Fibroblast of skin of scalp (primary cell): ENCODE measurements at places on chromosomes 2 and 18.

GRCh38 chr18:39274535-39274934 lies 1708.9 kb upstream of the CELF4 start:
- DNase-seq = no peak

GRCh38 chr18:36095936-36096519 lies 28.7 kb upstream of the RPRD1A start:
- DNase-seq = peak; percentile 70

- no peak for DNase-seq
Measured at GRCh38 chr2:3641841-3642421, 16.1 kb upstream of the ALLC start.

- DNase-seq = peak; percentile 45
Measured at GRCh38 chr18:49178736-49179135, 228.0 kb upstream of the SMAD7 start.

DNA sequence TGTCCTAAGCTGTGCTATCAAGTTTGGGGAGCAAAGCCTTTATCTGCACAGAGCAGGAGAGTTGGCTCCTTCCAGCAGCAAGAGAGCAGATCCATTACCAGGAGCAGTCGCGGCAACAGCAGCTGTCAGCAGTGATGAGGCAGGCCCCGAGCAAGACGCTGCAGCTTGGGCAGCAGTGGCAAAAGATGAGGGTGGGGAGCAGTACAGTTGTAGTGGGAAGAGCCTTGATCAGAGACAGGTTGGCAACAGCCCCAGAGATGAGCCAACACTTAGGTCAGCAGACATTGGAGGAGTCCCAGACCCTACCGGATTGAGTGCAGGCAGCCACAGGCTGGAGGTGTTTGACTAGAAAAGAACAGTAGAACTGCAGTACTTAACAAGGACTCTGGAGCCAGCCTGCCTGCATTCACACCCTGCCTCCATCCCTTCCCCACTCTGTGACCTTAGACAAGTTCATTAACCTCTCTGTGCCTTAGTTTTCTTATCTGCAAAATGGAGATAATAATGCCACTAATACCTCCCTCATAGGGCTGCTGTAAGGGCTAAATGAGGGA lies 117.1 kb upstream of the SERTAD2 start:
- DNase-seq = peak; percentile 85

- DNase-seq = no peak
Measured at GRCh38 chr18:58118536-58118935, 74.5 kb downstream of the NEDD4L start.

DNA sequence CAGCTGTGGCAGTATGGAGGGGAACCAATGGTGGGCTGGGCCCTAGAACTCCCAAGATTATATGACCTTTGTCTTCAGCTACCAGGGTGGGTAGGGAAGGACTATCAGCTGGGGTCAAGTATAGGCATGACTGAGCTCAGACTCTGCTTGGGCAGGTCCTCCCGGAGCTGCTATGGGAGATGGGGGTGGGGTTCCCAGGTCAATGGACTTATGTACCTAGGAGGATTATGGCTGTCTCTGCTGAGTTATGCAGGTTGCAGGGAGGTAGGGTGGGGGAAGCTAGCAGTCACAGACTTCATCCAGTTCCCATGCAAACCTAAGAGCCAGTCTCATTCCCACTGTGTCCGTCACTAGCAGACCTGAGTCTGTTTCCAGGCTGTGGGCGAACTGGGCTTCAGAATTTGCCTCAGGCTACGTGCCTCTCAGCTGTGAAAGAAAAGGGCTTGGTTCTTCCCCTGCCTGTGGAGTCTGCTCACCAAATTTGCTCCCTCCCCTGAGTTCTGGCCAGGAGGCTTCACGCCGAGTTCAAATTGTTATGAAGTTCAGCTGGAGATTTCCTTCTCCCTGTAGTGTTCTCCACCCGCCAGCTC lies 985.8 kb upstream of the NRXN1 start:
- no peak for DNase-seq

- DNase-seq = no peak
Measured at GRCh38 chr18:52442686-52443085, 102.7 kb downstream of the DCC start.

DNA sequence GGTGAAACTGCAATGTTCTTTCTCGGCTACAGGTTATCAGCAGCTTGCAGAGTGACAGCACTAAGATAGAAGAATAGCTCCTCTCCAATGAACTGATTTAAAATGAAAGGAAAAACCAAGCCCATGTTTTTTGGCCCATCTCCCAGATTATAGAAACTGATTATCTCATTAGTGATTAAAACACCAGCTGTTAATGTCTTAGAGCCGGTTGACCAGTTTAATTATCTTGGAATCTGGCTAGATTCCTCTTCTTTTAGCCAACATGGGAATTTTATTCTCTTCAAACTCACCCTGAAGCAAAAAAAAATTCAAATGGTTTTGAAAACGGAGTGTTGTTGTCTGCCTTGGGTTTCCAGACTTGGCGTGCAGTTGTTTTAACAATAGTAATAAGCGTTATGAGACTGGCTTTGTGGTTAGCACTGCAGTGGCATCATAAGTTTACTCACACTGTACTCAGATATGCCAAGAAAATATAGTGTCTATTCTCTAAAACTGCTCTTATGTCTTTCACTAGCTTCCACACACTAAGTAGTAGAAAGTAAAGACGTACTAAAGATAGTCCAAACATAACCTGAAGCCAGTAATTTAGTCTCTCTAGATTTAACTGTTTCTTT lies 665.3 kb downstream of the STK39 start:
- no peak for DNase-seq

GRCh38 chr2:41886757-41887156 lies 161.1 kb upstream of the PKDCC start:
- no peak for DNase-seq

DNA sequence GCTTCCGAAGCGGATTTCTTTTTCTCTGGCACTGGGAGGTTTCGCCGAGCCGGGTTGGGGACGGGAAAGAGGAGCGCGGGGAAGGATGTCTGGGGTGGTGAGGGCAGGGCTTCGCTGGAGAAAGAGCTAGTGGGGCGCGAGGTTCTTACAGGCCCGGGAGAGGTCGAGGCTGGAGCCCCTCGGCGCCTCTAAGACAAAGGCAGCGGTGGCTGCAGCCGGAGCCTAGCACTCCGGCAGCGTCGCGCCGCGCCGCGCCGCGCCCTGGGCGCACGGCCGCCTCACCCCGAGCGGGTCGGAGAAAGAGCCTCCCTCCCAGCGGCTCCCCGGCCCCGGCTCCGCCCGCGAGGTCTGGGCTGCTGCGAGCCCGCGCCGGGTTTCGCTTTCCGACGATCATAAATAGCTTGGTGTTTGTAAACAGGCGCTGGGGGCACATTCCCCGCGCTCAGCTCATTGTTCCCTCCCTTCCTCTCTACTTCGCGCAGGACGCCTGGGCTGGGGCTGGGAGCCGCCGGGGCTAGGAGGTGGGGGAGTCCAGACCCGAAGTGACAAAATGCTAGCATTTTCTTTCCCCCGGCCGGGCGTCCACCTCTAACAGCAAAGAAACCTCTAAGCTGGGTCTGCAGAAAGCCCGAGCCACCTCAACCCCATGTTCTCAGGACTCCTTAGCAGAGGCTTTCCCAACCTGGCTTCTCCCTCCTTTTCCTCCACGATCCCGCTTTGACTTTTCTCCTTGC lies 813 bp upstream of the MEIS1 start:
- peak; percentile 74 for DNase-seq

DNA sequence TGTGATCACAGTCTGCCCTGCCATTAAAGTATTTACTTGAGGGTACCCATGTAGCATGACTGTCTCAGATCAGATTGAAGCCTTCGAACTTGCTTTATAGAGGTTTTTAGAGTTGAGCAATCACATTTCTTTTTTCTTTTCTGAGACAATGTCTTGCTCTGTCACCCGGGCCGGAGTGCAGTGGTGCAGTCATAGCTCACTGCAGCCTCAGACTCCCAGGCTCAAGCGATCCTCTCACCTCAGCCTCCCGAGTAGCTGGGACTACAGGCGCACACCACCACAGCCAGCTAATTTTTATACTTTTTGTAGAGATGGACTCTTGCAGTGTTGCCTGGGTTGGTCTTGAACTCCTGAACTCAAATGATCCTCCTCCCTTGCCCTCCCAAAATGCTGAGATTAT lies 153.4 kb downstream of the AGAP1 start:
- no peak for DNase-seq

GRCh38 chr2:59585655-59586054 lies 967.8 kb downstream of the BCL11A start:
- DNase-seq = no peak

DNA sequence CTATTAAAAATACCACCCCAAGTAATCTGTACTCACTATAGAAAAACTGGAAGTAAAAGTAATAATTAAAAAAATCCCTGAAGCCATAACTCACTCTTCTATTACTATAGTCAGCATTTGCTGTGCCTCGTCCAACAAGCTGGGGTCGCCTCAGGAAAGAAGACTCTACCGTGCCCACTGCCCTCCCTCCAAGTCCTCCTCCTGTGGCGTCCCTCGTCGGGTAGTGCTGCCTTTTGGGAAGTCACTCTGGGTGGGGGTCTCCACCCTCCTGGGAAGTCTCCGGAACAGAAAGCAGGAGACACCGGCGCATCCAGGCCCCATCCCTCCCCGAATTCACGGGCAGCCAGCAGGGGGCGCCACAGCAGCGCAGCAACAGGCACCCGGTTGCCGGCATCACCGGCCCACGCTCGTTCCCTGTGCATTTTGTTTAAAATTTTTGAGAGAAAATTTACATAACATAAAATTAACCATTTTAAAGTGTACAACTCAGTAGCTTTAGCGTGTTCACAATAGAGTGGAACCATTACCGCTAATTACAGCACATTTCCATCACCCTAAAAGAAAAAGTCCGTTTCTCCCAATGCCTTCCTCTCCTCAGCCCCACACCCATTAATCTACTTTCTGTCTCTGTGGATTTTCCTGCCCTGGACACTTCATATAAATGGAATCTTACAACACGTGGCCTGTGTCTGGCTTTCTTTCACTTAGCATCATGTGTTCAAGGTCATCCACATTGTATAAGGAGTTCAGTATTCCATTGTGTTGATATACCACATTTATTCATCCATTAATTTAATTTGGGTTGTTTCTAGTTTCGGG lies 62.2 kb downstream of the ADNP2 start:
- peak; percentile 55 for DNase-seq

DNA sequence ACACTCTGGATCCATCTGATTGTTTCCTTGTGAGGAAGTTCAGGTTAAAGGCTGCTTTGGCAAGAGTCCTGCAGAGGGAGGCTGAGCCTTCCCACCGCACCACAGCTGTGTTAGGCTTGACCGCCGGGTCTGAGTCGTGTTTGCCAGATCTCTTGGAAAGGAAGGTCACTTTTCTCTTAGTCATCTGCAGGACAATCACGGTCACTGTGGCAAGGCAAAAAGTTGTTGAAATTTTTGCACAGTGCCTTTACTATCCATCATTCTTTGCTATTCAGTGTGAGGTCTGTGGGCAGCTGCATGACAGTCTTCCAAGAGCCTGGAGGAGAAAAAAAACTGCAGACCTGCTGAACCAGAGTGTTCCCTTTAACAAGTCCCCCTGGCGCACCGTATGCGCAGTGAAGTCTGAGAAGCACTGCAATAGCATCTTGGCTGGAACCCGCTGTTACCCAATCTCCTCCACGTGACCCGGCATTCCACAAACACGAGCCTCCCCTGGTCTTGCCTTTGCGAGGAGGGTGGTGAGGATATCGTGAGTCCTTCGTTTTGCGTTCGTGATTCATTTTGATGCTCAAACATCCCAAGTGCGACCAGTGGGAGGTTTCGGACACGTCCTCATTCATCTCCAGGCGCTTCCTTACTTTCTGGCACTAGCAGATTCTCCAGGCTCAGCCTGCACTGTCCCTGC lies 23.0 kb downstream of the BIN1 start:
- peak; percentile 72 for DNase-seq

- DNase-seq = no peak
Measured at GRCh38 chr2:230690439-230690838, 22.2 kb upstream of the CAB39 start.

- no peak for DNase-seq
Measured at GRCh38 chr2:197904446-197904845, 100.1 kb downstream of the PLCL1 start.

DNA sequence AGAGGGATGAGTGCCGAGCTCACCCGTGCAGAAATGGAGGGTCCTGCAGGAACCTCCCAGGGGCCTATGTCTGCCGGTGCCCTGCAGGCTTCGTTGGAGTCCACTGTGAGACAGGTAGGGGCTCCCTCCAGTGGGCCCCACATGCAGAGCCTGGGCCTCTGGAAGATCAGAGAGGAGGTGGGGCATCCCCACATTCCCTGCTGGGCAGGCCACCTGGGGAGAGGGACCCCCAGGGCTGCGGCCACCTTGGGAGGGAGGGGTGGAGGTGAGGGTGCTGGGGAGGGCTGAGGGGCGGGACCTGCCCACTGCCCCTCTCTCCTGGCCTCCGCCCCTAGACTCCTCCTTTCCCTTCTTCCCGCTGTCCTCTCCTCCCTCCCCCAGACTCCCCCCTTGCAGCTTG lies 38.5 kb downstream of the MTERF4 start:
- no peak for DNase-seq

DNA sequence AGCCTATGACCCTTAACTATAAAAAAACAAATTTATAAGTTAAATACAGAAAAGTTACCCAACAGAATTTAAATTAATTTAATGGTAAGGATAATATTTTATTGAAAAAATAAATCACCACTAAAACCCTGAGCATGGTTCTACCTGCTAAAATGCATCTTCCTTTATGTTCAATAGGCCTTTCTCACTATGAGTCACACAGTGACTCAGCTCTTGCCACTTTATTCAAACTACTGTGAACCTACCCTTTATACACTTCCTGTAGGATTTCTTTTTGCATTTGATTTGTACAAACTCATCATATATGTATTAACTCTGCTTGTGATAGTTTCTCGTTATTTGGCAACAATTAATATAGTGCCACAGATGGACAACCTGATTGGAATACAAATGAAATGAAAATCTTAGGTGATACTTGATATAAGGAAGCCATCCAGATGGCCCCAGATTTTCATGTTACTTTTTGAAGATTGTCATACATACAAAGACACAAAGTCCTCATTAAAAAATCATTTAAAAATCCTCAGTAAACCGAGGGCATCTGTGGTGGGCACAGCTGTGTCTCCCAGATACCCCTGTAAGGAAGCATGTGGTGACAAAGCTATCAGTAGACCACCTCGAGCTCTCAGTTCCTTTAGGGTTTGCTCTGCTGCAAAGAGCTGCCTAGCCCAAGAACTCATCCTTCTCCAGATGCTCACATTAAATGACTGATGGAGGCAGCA lies 55.2 kb upstream of the COBLL1 start:
- peak; percentile 66 for DNase-seq

- DNase-seq = no peak
Measured at GRCh38 chr2:26568076-26568890, 72.9 kb downstream of the CIB4 start.
